Activated naive CD4-positive, alpha-beta T cell (primary cell): ENCODE measurements at places on chromosomes 12 and 14.

- DNase-seq: no peak
Measured at GRCh38 chr14:23102801-23103200, 2.0 kb downstream of the CIROP start.

DNA sequence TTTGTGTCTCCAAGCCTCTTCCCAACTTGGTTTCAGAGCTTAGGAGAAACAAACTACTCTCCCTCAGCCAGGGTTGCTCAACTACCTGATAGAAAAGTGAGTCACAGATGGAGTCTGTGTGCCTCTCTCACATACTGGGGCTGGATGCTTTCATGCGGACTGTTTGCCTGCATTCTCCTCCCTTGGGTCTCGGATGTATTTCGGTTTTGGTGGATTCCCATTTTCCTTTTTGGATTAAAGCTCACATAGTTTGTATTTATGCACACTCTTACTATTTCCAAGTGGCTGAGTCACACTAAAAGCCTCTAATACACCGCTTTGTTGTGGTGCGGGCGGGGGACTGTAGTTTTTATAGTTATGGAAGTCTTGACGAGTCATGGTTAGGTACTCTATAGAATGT is 505.4 kb downstream of the LRFN5 start:
- DNase-seq: no peak

- no peak for DNase-seq
Measured at GRCh38 chr14:50036211-50036610, 80.2 kb downstream of the VCPKMT start.

DNA sequence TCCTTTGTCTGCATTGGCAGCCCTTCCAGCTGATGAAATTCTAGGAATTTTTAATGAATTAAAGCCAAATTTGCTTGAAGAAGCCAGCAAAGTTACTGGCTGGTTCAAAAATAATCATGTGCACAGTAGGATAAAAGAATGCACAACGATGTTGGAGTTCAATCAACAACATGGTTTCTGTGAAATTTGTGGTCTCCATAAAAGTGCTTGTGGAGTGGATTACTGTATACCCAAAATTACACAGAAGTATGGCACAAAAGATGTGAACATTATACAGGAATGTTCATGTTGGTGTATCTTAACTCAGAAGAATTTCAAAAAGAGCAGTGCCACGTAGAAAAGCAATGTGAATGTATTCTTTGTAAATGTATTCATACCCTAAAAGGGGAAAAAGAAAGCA is 105.0 kb upstream of the METAP2 start:
- no peak for DNase-seq

DNA sequence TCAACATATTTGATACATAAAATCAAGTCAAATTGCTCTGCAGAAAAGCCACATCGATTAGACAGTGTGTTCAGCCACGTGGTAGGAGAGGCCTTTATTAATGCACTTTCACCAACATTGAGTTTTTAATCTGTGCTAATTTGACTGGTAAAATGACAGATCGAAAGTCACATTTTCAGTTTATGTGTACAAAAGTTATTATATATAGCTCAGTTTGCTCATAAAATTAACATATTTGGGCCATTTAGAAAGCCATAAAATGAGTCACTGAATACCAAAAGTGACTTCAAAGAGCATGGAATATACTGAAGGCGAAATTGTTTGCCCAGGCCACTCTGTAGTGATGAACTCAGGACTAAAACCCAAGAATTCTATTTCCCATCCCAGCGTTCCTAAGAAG is 26.0 kb downstream of the C12orf42 start:
- no peak for DNase-seq
